ENCODE measurements at places on chromosomes 3 and 15.

GRCh38 chr3:43093974-43094373 lies 11.9 kb downstream of the POMGNT2 start:
- DNase-seq: no peak

DNA sequence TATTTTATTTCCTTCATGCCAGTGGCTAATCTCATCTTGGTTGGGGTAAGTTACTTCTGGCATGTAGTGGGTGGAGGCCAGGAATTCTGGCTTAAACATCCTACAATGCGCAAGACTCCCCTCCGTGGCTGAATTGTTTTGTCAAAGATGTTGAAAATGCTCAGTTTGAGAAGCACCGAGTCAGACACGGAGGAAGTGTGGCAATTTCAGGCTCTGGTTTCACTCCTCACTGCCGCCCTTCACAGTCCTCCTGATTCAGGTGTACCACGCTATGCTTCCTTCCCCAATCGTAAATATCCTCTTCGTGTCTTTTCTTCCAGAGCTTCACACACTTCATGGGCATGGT lies 150.7 kb downstream of the OPA1 start:
- peak; percentile 38 for DNase-seq

- no peak for DNase-seq
Measured at GRCh38 chr3:58627941-58628340, 38.6 kb downstream of the FAM3D start.

DNA sequence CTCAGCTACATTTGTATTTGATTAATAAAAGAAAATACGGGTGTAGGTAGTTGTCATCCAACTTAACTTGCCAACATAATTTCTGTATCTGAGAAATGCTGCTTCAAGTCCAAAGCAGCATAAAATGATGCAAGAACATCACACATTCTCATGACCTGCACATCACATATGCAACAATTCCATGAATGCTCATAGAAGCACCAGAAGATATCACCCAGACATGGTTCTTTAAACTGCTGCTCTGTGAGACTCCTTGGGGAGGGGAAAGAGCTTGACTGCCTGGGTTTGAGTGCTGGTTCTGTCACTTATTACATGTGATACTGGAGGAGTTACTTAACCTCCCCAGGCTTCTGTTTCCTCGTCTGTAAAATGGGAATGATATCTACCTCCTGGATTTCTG lies 39.4 kb downstream of the CHST14 start:
- no peak for DNase-seq

GRCh38 chr3:194084284-194084683 lies 51.7 kb upstream of the HES1 start:
- no peak for DNase-seq

DNA sequence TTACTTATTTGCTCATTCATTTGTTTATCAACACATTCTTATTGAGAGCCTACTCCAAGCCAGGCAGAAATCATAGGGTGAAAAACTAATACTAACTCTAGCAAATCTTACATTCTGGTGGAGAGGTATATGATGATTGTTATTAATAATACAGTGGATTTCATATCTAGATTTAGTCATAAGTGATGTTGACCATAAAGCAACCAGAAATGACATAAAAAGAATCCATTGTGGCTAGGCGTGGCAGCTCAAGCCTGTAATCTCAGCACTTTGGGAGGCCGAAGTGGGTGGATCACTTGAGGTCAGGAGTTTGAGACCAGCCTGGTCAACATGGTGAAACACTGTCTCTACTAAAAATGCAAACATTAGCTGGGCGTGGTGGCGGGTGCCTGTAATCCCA lies 26.2 kb upstream of the IL20RB start:
- DNase-seq: no peak

DNA sequence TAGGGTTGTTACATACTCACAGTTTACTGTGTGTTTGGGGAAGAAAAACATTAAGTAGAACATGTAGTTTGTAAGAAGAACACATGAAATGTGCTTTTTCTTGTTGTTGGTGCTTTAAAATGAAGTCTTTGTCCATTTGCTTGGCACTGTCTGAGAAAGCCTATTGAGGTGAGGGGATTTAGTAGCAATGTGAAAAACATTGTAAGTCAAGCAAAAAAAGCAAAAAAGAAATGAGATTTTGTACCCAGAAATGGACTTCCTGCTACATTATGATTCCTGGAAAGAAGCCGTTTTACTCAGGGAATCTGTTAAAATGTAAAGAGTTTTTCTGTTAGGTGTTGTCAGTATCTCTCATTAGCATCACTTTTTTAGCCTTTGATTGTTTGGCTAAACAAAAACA lies 59.9 kb downstream of the KAT2B start:
- no peak for DNase-seq

DNA sequence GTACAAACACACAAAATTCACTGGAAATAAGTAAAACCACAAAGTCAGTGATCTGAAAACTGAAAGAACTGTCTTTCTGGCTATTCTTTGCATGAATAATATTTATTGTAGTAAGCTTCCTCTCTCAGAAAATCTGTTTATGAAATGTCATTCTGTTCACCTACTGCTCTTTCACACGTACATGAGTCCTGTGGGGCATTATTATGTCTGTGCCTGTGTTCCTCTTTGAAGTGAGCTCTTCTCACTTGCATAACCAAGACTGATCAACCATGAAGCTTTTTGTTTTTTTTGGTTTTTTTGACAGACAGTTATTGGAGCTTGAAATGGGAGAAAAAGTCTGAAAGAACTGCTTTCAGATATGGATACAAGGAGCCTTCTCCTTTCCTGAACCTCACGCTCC lies 195.8 kb downstream of the PLCH1 start:
- no peak for DNase-seq

GRCh38 chr15:89130201-89130600 lies 41.9 kb downstream of the ABHD2 start:
- no peak for DNase-seq

- no peak for DNase-seq
Measured at GRCh38 chr3:184085389-184085852, 11.4 kb upstream of the HTR3E start.

GRCh38 chr15:69675731-69676130 lies 223.1 kb downstream of the RPLP1 start:
- DNase-seq: no peak

GRCh38 chr3:22907161-22907780 lies 295.9 kb upstream of the UBE2E2 start:
- no peak for DNase-seq

DNA sequence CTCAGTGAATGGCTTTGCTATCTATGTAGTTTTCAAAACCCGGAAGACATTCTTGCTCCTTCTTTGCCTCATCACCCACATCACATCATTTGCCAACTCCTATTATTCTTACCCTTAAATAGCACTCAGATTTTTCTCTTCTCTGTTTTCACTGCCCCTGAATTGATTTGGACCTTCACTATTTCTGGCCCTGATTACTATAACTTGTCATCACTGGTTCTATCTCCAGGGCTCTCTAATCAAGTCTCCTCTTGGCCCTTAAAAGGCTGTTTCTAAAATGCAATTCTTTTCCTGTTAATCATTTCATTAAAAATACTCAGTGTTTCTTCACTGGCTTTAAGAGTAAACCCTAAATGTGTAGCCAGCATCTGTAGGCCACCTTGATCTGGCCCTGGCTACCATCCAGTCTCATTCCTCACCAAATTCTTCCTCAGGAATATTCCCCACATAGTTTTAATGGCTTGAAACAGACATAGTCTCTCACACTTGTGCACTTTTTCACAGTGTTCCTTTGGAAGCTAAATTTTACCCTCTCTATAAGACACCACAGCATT lies 437.1 kb upstream of the CBLB start:
- DNase-seq: no peak

DNA sequence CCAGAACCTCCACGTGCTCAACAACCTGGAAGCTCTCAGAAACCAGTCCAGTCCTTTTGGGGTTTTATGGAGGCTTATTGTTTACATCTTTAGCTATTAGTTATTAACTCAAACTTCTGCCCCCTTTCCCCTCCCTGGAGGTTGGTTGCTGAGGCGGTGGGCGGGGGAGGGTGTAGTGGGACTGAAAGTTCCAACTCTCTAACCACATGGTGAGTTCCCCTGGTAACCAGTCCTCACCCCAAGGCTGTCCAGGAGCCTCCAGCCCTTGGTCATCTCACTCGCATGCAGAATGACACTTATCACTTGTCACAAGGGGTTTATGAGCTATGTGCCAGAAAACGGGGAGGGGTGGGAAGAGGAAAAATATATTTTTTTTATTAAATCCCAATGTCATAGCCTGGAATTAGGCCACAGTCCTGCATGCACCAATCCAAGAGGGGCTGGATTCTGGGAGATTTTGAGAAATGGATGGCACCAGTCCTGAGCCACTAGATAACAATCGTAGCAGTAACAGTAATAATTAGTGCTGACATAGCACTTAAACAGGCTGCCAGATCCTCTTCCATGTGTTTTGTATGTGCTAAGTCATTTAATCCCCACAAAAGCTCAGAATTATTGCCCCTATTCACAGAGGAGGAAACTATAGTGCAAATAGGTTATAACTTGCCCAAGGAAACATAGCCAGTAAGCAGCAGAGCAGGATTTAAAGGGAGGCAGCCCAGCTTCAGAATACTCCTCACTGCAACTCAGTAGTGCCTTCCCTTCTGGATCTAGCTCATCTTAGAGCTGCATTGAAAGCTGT lies 85.7 kb downstream of the CRYGS start:
- no peak for DNase-seq

DNA sequence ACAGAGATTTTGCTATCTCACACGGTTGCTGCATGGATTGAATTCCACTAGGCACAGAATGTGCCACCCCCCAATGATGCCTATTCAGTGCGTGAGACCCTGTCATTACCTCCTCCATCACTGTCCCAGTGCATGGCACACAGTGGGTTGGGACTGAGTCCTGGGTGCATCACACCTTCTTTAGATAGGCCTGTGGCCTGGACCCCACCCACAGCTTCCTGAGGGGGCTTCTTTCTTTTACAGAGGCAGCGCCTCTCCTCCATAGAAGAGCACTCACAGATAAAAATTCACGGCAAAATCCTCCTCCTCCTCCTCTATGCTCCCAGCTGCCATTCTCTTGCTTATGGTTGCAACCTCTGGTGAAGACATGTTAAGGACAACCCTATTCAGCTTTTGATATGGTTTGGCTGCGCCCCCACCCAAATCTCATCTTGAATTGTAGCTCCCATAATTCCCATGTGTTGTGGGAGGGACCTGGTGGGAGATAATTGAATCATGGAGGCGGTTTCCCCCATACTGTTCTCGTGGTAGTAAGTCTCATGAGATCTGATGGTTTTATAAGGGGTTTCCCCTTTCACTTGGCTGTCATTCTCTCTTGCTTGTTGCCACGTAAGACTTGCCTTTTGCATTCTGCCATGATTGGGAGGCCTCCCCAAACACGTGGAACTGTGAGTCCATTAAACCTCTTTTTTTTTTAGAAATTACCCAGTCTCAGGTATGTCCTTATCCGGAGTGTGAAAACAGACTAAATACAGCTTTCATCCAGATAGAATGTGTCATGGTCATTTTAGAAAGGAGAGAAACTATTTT lies 147.6 kb downstream of the KLF13 start:
- no peak for DNase-seq

GRCh38 chr15:67753891-67754290 lies 71.4 kb upstream of the SKOR1 start:
- DNase-seq: no peak

GRCh38 chr3:175258763-175259162 lies 399.6 kb downstream of the NAALADL2 start:
- DNase-seq: no peak

- no peak for DNase-seq
Measured at GRCh38 chr15:101827257-101827656, 15.3 kb downstream of the OR4F15 start.

DNA sequence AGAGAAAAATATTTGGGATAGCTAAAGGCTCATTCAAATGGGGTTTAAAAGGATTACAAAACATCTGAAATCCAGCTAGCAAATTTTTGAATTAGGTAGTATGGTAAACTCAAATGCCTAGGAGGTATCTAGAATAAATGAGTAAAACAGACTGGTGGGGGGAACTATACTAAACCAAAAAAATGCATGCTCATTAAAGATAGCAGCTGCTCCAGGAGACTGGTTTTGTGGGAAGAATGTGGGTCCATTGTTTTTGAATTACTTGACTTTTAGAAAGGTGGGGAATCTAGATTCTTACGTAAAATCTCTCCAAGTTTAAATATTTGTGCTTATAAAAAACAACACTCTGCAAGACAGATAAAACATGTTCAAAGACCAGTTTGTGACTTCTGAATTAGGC lies 73.8 kb downstream of the LEKR1 start:
- no peak for DNase-seq

- no peak for DNase-seq
Measured at GRCh38 chr15:86055688-86056087, 24.0 kb upstream of the AGBL1 start.

DNA sequence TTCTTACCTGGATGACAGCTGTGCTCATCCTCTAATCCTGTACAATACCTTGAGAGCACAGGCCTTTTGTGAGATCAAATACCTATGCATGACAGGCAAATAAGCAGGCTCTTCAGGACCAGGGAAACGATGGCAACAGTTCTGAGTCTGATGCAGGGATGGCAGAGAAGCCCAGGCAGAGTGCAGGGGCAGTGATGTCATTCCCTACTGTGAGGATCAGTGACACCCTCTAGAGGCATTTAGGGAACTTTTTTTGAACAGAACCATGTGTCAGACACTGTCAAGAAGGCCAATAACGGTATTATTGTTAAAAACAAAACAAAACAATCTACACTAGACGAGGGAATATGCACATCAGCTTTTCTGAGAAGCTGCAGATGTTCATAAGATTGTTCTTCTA lies 314.8 kb upstream of the CTDSPL start:
- DNase-seq: no peak

Measured in memory B cell (primary cell).